ENCODE measurements at places on chromosomes 2 and 18.

GRCh38 chr2:129923265-129924091 is 56.0 kb upstream of the RAB6C start:
- peak; percentile 66 for DNase-seq

- DNase-seq: no peak
Measured at GRCh38 chr2:100934504-100935371, 67.4 kb upstream of the RPL31 start.

DNA sequence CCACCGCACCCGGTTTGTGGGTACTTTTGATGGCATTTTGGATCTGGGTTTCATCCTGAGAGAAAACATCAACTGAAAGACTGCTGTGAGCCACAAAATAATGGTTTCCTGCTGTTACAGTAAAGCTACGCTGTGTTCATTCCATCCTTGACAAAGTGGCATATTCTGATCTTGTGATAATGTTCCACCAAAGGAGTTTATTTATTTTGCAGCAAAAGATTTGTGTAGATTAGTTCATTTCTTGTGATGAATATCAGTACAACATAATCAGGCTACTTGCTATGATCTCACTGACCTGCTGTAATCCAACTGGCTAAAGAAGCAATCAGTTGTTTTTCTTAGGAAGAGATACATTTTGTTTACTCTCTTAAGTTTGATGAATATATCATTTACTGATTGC is 45.0 kb downstream of the EEF1B2 start:
- no peak for DNase-seq

GRCh38 chr2:61172671-61173070 is 10.7 kb downstream of the C2orf74 start:
- DNase-seq: no peak

DNA sequence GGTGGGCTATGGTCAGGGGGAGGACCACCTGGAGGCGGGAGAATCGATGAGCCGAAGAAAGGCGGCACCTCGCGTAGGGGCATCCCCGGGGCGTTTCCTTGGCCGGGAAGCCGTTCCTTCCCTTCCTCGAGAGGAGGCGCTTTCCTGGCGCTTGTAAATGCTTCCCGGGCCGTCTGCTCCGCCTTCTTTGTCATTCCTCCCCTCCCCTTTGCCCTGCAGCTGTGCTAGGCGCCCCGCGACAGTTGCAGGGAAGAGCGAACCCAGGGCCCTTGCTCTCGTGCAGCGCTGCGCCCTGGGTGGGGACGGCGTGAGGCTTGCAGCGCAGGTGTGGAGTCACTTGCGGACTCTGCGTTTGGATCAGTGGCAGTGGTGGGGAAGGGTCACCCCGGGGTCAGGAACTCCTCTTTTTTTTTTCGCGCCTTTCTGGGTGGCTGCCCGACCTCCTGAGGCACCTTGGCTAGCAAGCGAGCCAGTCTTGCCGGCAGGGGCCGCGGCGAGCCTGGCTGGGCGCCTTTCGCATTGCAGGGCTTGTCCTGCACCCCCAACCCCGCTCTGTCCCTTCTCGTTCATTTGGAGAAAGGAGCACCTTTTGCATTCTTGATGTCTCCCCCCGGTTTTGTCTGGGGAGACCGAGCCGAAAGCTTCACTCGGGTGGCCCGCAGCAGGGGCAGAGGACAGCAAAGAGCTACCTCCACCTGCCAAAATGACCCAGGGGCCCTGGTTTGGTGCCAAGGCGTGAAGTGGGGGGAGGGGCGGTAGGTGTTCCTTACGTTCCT is 858 bp downstream of the KCNS3 start:
- peak; percentile 64 for DNase-seq

GRCh38 chr2:20573620-20574422 is 77.1 kb downstream of the HS1BP3 start:
- no peak for DNase-seq

- DNase-seq: no peak
Measured at GRCh38 chr2:170500770-170501169, 214.4 kb upstream of the SP5 start.

DNA sequence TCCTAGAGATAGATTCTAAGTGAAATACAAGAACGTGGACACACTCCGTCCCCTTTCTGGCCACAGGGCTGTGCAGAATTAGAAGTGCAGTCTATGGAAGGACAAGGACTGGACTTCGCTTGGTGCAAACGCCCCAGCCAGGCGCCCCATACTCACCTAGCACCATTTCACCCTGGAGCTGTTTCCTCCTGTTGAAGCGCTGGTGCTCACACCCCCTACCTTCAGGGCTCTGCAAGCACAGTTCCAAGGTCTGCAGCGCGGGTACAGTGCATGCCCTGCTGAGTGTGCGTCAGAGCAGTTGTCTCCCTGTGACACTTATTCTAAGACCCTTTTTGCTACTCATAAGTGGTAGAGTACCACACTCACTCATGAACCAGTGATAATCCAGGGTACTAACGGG is 3.0 kb downstream of the HPCAL1 start:
- no peak for DNase-seq

DNA sequence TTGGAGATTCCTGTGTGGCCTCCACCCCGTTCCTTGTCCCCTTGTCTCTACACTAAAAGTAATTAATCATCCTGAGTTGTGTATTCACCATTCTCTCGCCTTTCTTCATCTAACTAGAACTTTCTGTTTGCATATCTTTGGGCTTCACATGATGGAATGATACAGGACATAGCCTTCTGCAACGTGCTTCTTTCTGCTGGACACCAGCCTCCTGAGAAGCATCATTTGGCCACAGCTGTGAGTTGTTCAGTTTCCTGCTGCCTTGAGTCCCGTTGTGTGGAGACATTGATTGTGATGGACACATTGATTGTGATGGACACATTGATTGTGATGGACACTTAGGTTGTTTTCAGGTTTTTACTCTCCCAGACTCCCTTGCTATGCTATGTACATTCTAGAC is 139.3 kb downstream of the KCTD1 start:
- DNase-seq: no peak

- no peak for DNase-seq
Measured at GRCh38 chr2:66574701-66575624, 140.0 kb downstream of the MEIS1 start.

DNA sequence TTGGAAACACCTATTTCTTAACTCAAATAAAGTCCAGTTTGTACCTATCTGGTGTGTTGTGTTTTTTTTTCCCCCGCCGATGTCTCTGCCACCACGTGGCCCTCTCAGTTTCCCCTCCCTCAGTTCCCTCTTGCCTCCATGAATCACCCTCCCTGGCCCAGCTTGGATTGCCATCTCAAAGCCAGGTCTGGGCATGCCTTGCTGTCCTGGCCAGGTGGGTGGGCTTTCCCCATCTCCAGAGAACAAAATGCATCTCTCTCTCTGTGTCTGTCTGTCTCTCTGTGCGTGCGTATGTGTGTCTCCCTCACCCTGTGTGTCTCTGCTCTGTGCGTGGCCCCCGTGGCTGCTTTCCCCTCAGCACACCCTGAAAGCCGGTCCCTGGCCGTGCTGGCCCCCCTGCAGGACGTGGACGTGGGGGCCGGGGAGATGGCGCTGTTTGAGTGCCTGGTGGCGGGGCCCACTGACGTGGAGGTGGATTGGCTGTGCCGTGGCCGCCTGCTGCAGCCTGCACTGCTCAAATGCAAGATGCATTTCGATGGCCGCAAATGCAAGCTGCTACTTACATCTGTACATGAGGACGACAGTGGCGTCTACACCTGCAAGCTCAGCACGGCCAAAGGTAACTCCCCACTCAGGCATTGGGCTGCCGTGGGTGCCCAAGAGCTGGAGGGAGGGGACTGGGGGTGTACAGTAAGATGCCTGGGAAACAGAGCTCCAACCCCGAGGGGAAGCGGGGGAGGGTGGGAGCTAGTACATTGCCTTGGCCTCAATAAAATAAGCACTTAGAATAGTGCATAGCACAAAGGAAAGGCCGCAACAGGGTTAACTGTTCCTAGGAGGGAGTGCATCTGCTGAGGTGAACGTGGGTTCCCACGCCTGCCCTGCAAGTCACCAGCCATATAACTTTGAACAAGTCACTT is 31.6 kb upstream of the GMPPA start:
- no peak for DNase-seq

GRCh38 chr18:60846396-60846795 is 473.8 kb upstream of the MC4R start:
- no peak for DNase-seq

GRCh38 chr2:216735086-216735485 is 39.7 kb upstream of the IGFBP5 start:
- no peak for DNase-seq

DNA sequence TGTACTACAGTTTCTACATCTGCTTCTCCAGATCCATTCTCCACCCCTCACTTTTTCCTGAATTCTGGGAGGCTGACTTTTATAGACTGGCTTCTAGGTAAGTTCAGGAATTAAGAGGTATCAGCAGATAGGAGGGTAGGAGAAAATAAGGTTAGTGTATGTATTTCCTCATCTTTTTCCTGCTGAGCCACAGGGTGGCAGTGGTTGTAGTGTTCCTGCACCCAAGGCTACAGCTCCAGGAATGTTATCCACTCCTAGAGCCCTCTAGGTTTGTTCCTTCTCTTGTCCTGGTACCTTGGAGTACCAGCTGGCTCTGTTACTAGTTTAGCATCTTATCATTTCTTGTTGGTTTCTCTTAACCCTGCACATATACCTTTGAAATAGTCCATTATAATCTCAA is 40.7 kb upstream of the C2orf66 start:
- no peak for DNase-seq

- peak; percentile 39 for DNase-seq
Measured at GRCh38 chr2:197378494-197379307, 56.1 kb downstream of the SF3B1 start.

GRCh38 chr2:163471947-163472346 is 263.9 kb downstream of the FIGN start:
- DNase-seq: peak; percentile 2

DNA sequence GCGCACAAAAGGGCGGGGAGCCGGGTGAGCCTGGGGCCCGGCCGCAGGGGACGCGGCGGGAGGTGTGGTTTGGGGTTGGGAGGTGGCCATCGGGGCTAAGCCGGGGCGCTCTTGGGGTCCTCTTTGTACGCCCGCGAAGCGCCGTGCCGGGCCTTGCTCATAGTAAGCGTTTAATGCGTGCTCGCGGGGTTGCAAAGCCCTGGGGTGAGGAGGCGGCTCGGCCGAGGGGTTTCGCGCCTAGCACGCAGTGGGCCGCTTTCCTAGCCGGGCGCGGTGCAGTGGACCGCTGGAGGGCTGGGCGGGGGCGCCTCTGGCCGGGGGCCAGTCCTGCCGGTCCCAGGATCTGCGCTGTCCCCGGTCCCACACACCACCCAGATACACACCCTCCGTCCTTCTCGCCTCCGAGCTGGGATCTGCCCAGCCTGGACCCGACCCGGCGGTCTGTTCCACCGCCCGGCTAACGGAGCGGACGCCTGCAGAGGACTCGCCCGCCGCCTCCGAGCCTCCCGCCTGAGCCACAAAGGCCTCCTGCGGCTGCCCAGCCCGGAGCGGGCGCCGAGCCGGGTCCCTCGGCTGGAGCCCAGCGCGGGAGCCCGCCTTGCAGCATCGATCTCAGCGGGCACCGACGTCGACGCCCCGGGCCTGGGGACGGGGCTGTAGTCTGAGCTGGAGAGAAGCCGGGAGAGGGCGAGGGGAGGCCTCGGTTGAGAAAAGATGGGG is 564 bp downstream of the DPYSL5 start:
- no peak for DNase-seq

- no peak for DNase-seq
Measured at GRCh38 chr2:149290662-149291061, 39.7 kb upstream of the LYPD6 start.

DNA sequence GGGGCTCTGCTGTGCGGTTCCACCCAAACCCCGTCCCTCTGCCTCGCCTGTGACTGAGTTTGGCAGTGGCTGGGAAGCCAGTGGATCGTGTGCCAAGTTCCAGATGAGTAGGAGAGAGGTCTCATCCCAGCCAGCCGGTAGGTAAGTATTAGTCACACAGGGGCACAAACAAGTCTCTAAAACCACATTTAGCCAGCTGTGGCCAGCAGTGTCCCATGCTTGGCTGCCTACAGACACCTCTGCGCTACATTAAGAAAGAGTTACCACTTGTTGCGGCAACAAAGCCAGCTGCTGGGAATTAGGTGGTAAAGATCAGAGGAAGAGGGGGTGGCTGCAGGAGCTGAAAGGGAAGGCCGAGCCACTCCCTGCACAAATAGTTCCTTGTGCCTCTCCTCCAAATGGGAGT is 81.2 kb downstream of the GATA6 start:
- no peak for DNase-seq

DNA sequence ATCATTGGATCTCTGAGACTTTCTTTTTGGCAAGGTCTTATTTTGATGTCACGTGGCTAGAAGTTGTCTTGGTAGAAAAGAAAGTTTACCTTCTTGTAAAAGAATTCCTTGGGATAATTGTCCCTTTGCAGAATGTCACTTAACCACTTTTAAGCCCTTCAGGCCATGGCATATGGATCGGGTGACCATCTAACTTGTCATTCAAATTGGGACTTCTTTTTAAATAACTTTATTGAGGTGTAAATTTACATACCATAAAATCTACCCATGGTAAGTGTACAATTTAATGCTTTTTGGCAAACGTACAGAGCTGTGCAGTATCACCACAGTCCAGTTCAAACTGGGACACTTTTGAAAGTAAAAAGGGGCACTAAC is 24.6 kb downstream of the ARMC9 start:
- no peak for DNase-seq

DNA sequence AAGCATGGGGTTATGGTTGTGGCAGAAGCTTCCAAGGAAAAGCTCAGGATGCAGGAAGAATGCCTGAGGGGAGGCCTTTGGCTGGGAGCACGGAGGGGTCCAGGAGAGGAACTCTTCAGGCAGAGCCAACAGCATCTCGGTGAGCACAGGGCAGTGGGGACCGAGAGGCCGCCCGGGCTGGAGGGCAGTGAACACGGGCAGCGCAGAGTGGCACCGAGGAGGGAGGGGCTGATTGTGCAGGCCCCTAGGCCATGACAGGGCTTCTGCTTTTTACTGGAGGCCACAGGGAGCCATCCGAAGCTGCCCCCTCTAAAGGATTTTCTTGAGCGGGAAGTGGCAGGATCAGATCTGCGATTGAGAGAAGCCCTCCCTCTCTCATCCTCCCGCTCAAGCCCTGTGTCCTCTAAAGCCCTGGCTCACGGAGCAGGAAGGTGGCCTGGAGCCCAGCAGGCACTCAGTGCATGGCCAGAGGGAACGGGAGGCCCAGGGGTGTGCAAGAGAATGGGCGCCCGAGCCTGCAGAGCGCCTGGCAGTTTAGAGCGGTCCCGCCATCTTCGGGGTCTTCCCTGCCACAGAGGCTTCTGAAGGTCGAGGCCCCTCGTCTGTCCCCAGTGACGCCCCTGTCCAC is 110.0 kb upstream of the STON1 start:
- no peak for DNase-seq

GRCh38 chr2:189862751-189863150 is 78.5 kb downstream of the PMS1 start:
- DNase-seq: no peak

- no peak for DNase-seq
Measured at GRCh38 chr2:171846894-171847293, 47.1 kb downstream of the SLC25A12 start.

DNA sequence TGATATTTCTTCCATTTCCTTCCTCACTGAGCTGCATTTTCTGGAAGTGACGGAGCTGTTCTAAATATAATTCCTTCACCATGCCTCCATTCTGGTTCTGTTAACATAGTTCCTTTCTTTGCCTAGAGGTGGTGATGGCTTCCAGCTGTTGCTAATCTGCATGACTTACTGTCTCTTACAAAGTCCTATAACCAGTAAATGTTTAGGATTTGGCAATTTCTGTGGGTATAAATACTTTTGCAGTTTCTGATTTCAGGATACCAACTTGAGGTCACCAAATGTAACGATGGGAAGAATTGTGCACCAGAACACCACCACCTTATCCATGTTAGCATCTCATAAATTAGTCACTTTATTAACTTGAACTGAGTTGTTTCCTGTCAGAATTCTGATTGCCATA is 101.7 kb upstream of the FN1 start:
- no peak for DNase-seq
